Psoas muscle (tissue), 8 donors: ENCODE measurements at places on chromosomes 4 and X. TPM values are rescaled to one million over a fixed set of nuclear protein-coding genes. Genes with fewer than 3 reads are reported as not detected.

DNA sequence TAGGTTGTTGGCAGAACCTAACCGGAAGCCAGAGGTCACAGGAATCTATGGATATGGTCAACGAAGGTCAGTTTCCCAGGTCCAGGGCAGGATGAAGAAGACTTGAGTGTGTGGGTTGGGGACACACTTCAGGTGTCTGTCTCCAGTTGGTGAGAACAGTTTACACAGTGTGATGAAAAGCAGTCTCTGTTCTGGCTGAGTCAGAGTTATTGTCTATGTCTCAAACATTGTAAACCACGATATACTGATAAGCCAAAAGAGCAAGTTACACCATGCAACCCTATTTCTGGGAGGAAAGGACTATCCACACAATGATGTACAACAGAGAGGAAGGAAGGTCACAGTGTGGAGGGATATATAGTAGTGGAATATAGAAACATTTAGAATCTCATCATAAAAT lies 187.1 kb upstream of the C1QTNF7 start:
- no peak overlapping the region for H3K27ac ChIP-seq
- DNase-seq: no peak
- no peaks in the 10 kb centered on the region for H3K4me1 ChIP-seq
- H3K36me3 ChIP-seq: no peaks in the 10 kb centered on the region
- H3K27me3 ChIP-seq: no peaks in the 10 kb centered on the region

GRCh38 chr4:47736146-47736545 lies 101.7 kb downstream of the CORIN start:
- H3K27ac ChIP-seq: no peak overlapping the region
- H3K36me3 ChIP-seq: no peaks in the 10 kb centered on the region
- no peaks in the 10 kb centered on the region for H3K4me1 ChIP-seq
- no peak for DNase-seq
- H3K4me3 ChIP-seq: no peak overlapping the region

GRCh38 chr4:183356931-183357675 lies 34.9 kb upstream of the CLDN24 start:
- no peak overlapping the region for H3K4me3 ChIP-seq
- peaks cover 2% of the 10 kb centered on the region for H3K27me3 ChIP-seq
- DNase-seq: no peak
- no peak overlapping the region for H3K27ac ChIP-seq
- H3K36me3 ChIP-seq: no peaks in the 10 kb centered on the region

- no peaks in the 10 kb centered on the region for H3K27me3 ChIP-seq
- no peaks in the 10 kb centered on the region for H3K36me3 ChIP-seq
- H3K27ac ChIP-seq: no peak overlapping the region
- DNase-seq: no peak
- no peak overlapping the region for H3K4me3 ChIP-seq
Measured at GRCh38 chr4:90074322-90074886, 52.8 kb upstream of the CCSER1 start.

- no peaks in the 10 kb centered on the region for H3K36me3 ChIP-seq
- no peak overlapping the region for H3K4me3 ChIP-seq
- DNase-seq: no peak
- H3K27me3 ChIP-seq: no peaks in the 10 kb centered on the region
Measured at GRCh38 chr4:99157478-99157935, 13.4 kb upstream of the ADH4 start.

DNA sequence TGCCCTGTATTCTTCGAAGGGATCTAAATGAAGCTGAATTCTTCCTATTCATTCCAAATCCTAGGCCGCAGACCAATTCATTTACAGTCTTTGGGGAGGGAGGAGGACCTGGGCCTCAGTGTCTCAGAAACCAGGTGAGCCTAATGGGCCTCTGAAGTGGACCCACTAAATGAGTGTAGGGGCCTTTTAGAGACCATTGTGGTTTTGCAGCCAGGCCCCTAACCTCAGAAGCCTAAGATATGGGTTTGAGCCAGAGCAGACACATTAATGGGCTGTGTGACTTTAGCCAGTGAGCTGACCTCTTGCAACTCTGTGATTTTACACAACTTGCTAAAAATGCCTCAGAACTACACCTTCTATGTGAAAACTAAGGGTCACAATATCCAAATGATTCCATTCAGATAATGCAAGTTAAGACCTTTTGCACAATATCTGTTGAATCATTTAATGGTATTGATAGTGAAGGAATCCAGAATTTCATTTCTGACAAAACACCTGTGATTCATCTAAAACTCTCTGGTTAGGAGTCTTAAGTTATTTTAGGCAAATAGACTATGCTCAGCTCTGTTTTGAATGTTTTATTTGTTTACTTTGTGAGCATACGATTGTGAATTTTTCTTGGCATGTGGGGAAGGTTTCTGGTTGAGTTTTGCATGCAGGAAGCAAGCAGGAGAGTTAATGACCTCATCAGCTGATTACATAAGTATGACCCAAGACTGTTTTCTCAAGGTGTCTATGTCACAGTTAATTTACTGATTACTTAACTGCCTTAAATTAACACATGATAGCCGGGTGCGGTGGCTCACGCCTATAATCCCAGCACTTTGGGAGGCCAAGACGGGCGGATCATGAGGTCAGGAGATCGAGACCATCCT lies 75.0 kb downstream of the EVC start:
- no peak overlapping the region for H3K4me3 ChIP-seq
- H3K4me1 ChIP-seq: no peaks in the 10 kb centered on the region
- no peaks in the 10 kb centered on the region for H3K36me3 ChIP-seq
- no peaks in the 10 kb centered on the region for H3K27me3 ChIP-seq
- no peak overlapping the region for H3K27ac ChIP-seq

GRCh38 chrX:23185951-23186350 lies 148.7 kb upstream of the PTCHD1 start:
- H3K4me3 ChIP-seq: no peak overlapping the region
- H3K27me3 ChIP-seq: no peaks in the 10 kb centered on the region
- no peaks in the 10 kb centered on the region for H3K36me3 ChIP-seq

DNA sequence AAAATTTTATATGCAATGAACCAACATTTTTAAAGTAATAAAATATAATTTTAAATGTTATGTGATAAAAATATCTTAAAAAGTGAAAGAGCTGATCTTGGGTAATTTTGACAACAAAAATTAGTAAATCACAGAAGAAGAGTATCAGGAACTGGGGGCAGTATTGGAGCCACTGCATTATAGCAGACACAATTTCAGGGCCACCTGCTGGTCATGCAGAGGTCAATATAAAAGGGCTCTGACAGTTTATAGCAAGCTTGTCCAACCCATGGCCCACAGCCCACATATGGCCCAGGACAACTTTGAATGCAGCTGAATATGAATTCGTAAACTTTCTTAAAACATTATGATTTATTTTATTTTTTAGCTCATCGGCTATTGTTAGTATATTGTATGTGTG lies 13.0 kb upstream of the LEF1 start:
- H3K36me3 ChIP-seq: no peaks in the 10 kb centered on the region
- no peak overlapping the region for H3K27ac ChIP-seq
- H3K4me1 ChIP-seq: no peaks in the 10 kb centered on the region

DNA sequence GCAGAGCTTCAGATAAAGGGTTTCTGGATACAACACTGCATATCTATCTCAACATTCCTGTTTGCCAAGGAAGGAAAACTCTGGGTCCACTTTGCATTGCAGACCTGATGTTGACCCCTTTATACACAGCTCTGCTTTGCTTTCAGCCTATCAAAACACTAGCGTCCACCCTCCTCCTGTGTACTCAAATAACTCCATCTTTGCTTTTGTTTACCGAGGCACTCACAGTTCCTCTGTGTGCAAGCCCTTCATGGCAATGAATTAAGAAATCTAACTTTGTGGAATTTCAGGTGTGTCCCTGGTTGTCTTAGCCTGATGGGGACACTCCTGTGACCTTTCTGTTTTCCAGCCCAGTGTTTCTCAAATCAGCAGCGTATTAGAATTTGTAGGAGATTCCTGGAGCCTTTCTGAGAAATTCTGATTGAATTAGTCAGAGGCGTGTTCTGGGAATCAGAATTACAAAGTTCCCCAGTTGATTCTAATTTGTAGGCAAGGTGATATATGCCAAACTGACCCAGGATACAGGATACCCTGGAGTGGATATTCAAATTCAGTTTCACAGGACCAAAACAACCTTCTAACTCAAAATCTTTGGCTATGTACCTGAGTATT lies 68.6 kb downstream of the DTHD1 start:
- DNase-seq: no peak
- H3K36me3 ChIP-seq: no peaks in the 10 kb centered on the region
- H3K27me3 ChIP-seq: no peaks in the 10 kb centered on the region
- no peak overlapping the region for H3K4me3 ChIP-seq

DNA sequence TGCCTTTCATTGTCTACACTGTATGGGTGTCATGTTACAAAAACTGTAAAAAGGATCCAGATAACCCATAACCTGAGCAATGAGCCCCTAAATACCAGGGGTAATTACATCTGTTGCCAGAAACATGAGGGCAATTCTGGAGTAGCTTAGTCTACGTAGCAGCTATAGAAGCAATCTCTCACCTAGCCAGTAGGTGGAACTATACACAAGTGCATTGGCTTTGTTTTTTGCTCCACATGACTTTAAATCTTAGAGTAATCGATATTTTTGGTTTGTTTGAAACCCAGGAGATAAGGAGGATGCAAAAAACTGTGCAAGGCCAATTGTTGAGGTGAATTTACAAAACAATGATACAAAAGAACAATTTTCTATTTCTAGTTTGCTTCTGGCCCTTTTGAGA lies 57.5 kb downstream of the GPR82 start:
- no peaks in the 10 kb centered on the region for H3K36me3 ChIP-seq
- no peak overlapping the region for H3K4me3 ChIP-seq
- H3K4me1 ChIP-seq: peaks cover 8% of the 10 kb centered on the region
- no peaks in the 10 kb centered on the region for H3K27me3 ChIP-seq
- DNase-seq: no peak

GRCh38 chr4:38284294-38285030 lies 324.3 kb downstream of the PTTG2 start:
- H3K36me3 ChIP-seq: no peaks in the 10 kb centered on the region
- no peak overlapping the region for H3K27ac ChIP-seq
- no peak overlapping the region for H3K4me3 ChIP-seq
- H3K27me3 ChIP-seq: no peaks in the 10 kb centered on the region
- no peak for DNase-seq

DNA sequence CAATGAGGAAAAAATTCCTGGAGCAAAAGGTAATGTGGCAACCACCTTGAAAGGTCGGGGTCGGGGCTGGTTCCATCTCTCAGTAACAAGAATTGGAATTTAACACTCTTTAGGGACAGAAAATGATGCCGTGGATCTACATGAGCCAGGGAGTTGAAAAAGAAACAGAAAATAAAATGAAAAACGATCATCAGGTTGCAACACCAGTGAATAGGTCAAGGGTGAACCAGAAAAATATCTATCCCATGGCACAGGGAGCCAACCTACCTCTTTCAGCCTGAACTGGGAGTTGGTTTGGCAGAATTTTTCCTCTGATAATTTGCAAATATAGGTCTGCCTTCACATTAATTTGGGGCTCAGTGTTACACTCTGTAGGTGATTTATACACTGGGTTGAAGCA lies 93.7 kb downstream of the C4orf33 start:
- DNase-seq: no peak
- H3K36me3 ChIP-seq: no peaks in the 10 kb centered on the region
- no peaks in the 10 kb centered on the region for H3K27me3 ChIP-seq
- H3K4me1 ChIP-seq: no peaks in the 10 kb centered on the region
- no peak overlapping the region for H3K27ac ChIP-seq

DNA sequence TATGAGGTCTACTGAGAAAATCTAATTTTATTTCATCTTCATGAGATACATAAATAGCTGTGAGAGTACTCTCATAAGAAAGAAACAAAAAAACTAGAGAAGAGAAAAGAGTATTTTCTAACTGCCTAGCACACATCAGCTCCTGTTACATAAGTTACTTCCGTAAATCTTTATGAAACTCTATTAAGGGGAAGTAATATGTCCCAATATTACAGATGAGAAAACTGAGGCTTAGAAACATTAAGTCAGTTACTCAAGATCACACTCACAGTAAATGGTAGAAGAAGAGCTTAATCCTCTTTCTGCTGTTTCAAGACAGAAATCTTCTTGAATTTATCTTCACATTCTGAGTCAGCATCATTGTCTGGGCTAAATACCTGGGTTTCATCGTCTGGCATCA lies 164.1 kb downstream of the DTHD1 start:
- no peaks in the 10 kb centered on the region for H3K36me3 ChIP-seq
- no peak overlapping the region for H3K4me3 ChIP-seq
- no peaks in the 10 kb centered on the region for H3K27me3 ChIP-seq
- no peak overlapping the region for H3K27ac ChIP-seq

GRCh38 chr4:71147261-71147660 lies 153.8 kb downstream of the DCK start:
- no peak overlapping the region for H3K4me3 ChIP-seq
- no peaks in the 10 kb centered on the region for H3K27me3 ChIP-seq
- H3K27ac ChIP-seq: no peak overlapping the region
- no peaks in the 10 kb centered on the region for H3K4me1 ChIP-seq

- H3K36me3 ChIP-seq: no peaks in the 10 kb centered on the region
- H3K4me1 ChIP-seq: peaks cover 20% of the 10 kb centered on the region
- DNase-seq: no peak
- H3K27ac ChIP-seq: peak overlapping the region; percentile 93
Measured at GRCh38 chr4:55347610-55348228, 1.7 kb downstream of the SRD5A3 start.

DNA sequence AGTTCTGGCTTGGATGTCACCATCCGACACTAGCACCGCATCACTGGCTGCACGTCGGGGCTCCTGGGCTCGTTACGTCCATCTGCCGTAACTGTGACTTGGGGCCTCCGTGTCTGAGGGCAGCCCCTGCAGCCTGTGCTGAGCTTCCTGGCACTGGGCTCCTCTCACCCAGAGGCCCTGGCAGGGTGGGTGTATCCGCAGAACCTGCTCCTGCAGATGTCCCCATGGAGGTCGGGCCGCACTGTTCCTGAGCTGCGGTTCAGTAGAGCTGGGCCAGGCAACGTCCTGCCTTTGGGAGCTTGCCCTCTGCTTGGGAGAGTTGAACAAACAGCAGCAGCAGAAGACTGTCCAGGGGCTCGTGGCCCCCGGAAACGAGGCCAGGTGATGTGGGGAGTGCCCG lies 71.4 kb downstream of the RGS12 start:
- H3K27ac ChIP-seq: no peak overlapping the region
- no peak overlapping the region for H3K4me3 ChIP-seq
- H3K4me1 ChIP-seq: peaks cover 11% of the 10 kb centered on the region
- no peaks in the 10 kb centered on the region for H3K27me3 ChIP-seq

- no peaks in the 10 kb centered on the region for H3K27me3 ChIP-seq
- H3K36me3 ChIP-seq: no peaks in the 10 kb centered on the region
- no peak overlapping the region for H3K4me3 ChIP-seq
- DNase-seq: no peak
- no peak overlapping the region for H3K27ac ChIP-seq
- H3K4me1 ChIP-seq: no peaks in the 10 kb centered on the region
Measured at GRCh38 chrX:44580466-44580865, 37.8 kb upstream of the FUNDC1 start.

Gene GAGE1
- polyA plus RNA-seq: not detected

Gene TMPRSS11F
- not detected for polyA plus RNA-seq

Gene EGF
- polyA plus RNA-seq: 26.5 TPM

Gene H2AZ1
- polyA plus RNA-seq: 247 TPM

Gene DCAF12L2
- 0.03 TPM for polyA plus RNA-seq

Gene TBC1D9
- 1.7 TPM for polyA plus RNA-seq
